ENCODE measurements at places on chromosomes 1 and 21.
A peak's percentile ranks its signal among the peaks of the same experiment; 100 is the strongest.

- no peak for DNase-seq
Observed at GRCh38 chr1:17117451-17118265, 1.6 kb downstream of the PADI2 start.

DNA sequence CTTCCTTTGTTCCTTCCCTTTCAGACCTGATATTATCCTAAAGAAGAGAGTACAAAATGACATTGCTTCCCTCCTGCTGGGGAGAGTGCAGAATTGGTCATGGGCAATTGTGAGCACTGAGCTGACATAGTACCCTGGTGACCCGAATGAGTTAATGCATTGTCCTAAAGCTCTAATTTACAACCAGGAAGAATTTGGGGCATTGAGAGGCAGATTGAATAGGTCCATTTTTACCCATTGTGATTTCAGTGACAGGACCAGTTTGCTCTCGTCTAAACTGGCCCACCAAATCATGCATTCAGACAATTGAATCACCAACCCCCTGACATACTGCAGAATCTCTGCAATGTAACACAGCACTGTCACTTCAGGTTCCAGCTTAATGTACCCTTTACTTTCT lies 497.4 kb downstream of the DPYD start:
- no peak for DNase-seq

GRCh38 chr1:200438911-200439310 lies 29.1 kb upstream of the ZNF281 start:
- no peak for DNase-seq

GRCh38 chr1:24364975-24365678 lies 46.0 kb downstream of the GRHL3 start:
- DNase-seq, result peak; percentile 55

GRCh38 chr1:41483001-41483850 lies 1.3 kb downstream of the EDN2 start:
- DNase-seq, result no peak

- no peak for DNase-seq
Observed at GRCh38 chr1:199422206-199422605, 605.3 kb upstream of the NR5A2 start.

Data from stimulated activated CD8-positive, alpha-beta memory T cell treated with anti-CD3 and anti-CD28 coated beads, Interleukin-4, amount 100 ng/mL, for 48 hours (primary cell).